ENCODE measurements at places on chromosomes 16 and 17. TPM values are rescaled to one million over a fixed set of nuclear protein-coding genes. Genes with fewer than 3 reads are reported as not detected.

- DNase-seq: no peak
These were observed 46.6 kb downstream of the MPRIP start for GRCh38 chr17:17088541-17089525.

DNA sequence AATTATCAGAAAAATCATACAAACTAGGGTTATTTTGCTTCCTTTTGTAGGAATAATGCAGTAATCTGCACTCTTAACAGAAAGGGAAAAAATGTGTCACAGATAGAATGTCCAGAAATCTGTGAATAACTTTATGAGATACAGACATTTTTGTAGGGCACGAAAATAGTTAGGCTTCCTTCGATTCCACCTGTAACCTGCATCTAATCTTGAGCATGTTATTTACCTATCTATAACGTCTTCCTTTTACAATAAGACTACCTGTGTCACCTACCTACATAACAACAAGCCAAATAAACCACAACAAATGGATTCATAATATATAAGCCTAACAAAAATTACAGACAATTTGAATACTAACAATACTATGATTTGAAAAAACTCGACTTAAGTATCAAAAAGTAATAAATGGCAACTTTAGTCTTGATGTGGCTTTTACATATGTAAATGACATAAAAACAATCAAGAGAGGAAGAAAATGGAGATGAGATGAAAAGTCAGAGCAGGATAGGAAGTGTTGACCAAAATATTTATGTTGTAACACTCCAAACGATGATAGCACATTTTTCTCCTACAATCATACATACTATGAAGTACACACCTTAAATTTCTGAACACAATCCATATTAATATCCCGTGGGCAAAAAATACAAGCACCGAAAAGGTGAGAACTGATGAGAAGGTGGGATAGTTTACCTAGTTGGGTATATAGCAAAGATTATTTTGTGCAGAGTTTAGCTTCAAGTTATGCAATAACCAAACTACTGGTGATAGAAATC is 2.5 kb downstream of the STAT5B start:
- no peak for DNase-seq

GRCh38 chr16:66947302-66948065 is 12.2 kb downstream of the CES2 start:
- peak; percentile 86 for DNase-seq

FOXN1 gene
- not detected for polyA plus RNA-seq

DNA sequence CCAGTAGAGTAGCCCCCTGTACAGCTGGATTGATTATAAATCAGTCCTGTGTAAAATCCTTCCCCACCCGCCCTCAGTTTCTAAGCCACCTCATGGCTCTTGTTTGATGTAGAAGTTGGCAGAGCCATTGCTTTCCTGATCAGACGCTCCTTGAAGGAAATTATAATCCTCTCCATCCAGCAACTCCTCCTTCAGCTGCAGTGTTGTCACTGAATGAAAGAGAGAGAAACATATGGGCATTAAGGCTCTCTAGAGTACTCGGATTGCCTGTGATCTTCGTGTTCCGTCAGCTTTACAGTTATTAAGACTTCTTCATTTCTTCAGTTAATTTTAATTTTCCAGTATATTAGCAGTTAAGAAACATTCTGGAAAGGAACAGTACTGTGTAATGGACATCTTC is 14.3 kb downstream of the NME2 start:
- no peak for DNase-seq

KCNAB3 gene
- polyA plus RNA-seq: 0.08 TPM

EME1 gene
- 4.1 TPM for polyA plus RNA-seq

PDILT gene
- polyA plus RNA-seq: not detected

GRCh38 chr17:80879723-80880647 is 111.7 kb upstream of the CHMP6 start:
- DNase-seq: no peak

- DNase-seq: no peak
These were observed 2.7 kb downstream of the MYH13 start for GRCh38 chr17:10370016-10370608.

DNAH2 gene
- not detected for polyA plus RNA-seq

DNA sequence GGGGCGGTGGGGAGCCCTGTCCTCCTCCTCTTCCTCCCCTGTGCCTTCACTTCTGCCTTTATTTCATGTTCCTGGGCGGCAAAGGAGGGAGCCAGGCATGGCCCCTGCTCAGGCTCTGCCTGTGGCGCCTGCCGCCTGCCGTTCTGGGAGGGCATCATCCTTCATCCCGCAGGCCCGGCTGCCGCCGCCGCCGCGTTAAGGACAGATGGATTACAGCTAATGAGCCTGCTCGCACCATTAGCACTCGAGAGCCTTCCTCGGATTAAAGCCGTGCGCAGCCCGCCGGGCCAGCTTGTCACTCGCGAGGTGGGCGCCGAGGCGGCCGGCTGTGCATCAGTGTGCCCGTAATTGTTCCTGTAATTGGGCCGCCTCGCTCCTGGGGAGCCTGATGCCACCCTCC is 127.7 kb upstream of the GSE1 start:
- DNase-seq: no peak

GRCh38 chr17:82489117-82489516 is 30.4 kb upstream of the FOXK2 start:
- DNase-seq: peak; percentile 91

CHD3 gene
- polyA plus RNA-seq: 16.0 TPM

Measured in GM23248 (cell line).